Placental pericyte (primary cell): ENCODE measurements at places on chromosomes 5 and 9. TPM values are rescaled to one million over a fixed set of nuclear protein-coding genes. Genes with fewer than 3 reads are reported as not detected.

Gene CDKN2B
- total RNA-seq = 77.2 and 97.2 TPM in 2 replicates

Gene N4BP3
- total RNA-seq = 0.22 and 0.43 TPM in 2 replicates

Gene TNFSF8
- total RNA-seq = not detected in 2 replicates

Gene SLC25A2
- total RNA-seq = 0.44 and 2.0 TPM in 2 replicates

Gene CMBL
- 3.6 and 5.7 TPM in 2 replicates for total RNA-seq

Gene NDUFB6
- total RNA-seq = 12.9 and 38.5 TPM in 2 replicates

Gene ADRB2
- total RNA-seq = 0.66 and 2.3 TPM in 2 replicates

Gene ZNF366
- not detected in 2 replicates for total RNA-seq
